ENCODE measurements at places on chromosomes 1 and 21.

DNA sequence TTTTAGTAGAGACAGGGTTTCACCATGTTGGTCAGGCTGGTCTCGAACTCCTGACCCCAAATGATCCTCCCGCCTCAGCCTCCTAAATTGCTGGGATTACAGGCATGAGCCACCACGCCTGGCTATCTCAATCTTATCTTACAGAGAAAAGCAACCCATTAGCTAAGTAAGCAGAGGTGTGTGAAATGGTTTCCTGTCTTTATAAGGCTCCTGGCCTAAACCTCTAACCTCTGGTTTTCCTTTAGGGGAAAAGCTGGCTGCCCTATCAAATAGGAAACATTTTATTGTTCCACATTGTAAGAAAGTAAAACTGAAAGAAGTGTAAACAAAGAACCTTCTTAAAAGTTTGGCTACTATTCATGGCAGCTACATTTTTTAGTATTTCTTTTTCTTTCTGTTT is 78.3 kb upstream of the MORC3 start:
- no peak for DNase-seq

DNA sequence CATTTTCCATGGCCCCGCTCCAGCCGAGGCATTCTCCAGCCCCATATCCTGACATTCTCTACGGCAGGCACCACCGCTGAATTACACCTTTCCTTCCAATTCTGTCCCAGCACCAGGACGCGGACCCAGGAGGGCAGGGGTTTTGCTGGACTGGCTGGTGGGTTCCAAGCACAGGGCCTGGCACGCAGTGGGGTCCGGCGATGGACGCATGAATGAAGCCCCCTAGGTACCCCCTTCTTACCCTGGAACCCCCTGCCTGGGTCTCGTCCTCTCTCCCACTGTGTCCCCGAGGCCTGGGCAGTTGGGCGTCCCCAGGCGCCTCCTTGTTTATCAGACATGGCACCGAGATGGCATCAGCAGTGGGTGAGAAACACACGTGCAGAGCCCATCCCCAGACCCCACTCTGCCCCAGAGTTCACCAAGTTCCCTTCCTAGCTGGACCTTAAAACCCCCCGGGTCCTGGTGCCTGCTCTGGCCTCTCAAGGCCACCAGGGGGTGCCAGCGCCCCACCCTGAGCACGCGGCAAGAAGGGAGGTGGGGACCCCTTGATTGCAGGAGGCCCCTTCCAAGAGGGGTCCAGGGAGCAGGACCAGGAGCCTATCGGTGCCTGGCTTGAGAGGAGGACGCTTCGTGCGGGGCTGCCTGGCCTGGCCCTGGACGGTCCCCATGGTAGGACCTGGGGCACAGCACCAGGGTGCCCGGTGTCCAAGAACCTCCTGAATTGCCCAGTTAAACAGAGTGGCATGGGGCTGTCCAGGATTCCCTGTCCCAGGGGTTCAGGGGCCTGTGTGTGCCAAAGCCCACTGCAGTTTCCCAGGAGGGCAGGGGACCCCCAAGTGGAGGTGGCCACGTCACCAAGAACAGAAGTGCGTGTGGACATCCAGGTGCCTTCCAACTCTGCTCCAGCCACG is 46.1 kb downstream of the MEGF6 start:
- peak; percentile 81 for DNase-seq

DNA sequence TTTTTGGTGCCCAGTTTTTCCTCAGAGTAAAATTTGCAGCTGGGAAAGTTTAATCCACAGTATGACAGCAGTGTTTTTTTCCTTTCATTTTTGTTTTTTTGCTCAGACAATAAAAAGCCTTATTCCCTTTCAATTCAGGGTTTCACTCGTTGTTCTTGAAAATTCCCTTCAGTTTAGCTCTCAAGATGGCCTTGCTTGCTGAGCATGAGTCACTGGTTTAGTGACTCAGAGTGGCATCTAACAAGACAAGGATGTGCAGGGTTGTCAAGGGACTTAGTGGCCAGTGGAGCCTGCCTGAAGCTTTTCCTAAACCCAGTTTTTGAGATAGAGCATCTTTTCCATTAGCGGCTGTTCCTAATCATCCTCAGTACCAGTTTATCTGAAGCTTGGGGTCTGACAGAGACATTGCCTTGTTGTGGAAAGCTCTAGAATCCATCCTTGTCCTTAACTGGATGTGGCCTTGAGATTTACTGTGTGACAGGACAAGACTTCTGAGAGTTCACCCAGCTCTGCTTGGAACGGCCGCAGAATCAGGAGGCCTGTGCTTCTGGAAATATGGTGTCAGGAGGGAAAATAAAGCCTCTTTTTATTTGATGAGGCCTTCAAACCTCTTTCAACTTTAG is 48.4 kb upstream of the DNAJC6 start:
- DNase-seq, result peak; percentile 84

DNA sequence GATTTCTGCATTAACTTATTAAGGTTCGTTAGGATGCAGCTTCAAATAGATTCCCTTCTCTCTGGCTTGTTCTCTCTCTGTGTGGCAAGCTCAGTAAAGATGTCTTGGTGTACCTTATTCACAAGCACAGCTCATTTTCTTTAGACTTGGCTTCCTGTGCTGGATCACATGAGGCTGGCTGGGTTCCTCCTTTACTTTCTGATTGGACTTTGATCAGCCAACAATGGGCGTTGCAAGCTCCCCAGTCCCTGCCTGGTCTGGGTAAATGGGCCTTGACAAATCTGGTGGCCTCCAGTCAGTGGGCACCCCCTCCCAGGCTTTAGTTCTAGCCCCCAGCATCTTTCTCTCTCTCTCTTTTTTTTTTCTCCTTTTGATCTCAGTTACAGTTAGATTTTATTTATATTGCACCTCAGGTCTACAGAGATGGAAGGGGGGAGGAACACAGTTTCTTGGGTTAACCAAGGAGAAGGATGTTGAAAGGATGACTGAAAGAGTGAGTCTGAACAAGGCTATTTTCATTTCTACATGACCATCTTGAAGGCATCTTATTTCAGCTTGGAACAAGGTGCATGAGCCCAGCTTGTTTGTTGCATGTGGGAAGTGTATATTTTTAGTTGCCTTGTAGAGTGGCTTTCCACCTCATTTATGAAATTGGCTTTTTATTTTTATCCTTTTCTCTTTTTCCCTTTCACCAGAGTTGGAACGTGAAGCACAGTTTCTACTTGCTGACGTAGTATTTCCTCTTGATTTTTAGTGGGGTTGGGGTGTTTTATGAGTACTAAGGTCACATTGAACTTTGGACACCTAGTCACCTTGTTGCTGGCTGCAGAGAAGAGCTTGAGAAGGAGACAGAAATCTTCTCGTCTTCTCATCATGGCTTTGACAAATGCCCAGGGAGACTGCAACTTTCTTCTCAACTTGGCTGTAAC is 77.1 kb downstream of the PBX1 start:
- no peak for DNase-seq

DNA sequence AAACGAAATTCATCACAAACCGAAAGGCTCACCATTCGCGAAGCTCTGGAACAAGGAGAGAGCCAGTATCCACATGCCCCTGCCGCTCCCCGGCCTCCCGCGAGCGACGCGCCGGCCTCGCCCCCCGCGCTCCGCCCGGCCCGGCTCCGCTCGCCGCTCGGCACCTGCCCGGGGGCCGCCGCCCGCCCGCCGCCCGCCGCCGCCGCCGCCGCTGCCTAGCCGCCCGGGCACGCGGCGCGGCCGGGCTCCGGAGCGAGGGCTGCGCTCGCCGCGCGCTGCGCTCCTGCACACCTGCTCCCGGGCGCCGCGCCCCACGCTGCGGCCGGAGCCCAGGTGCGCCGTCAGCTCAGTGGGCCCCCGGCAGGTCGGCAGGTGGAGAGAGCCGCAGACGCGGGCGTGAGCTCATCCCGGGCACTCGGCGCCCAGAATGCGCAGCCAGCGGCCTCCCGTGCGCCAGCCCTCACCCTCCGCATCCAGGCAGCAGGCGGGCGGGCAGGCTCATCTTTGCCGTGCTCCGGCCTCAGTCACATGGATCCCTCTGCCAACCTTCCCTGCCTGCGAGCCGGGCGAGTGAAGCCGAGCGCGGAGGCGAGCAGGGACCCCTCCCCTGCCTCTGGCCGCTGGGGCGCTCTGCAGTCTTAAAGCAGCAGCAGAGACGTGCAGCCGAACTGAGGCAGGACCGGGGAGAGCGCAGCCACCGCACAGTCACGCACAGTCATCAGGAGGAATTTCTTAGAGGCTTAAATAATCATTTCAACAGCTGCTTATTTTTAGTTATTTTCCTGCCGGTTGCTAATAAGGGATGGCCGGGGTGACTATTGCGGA is at the start of gene DSCAM:
DSCAM (minus strand) TSS at position 572 of the 825 bp plus-strand sequence; CDS start at position 75, 497 bp downstream.
- no peak for DNase-seq

- no peak for DNase-seq
Measured at GRCh38 chr1:78153092-78153736, 107.4 kb downstream of the GIPC2 start.

- DNase-seq, result no peak
Measured at GRCh38 chr1:178536329-178536728, 23.4 kb downstream of the TEX35 start.
